ENCODE measurements at places on chromosomes 11 and 22.

DNA sequence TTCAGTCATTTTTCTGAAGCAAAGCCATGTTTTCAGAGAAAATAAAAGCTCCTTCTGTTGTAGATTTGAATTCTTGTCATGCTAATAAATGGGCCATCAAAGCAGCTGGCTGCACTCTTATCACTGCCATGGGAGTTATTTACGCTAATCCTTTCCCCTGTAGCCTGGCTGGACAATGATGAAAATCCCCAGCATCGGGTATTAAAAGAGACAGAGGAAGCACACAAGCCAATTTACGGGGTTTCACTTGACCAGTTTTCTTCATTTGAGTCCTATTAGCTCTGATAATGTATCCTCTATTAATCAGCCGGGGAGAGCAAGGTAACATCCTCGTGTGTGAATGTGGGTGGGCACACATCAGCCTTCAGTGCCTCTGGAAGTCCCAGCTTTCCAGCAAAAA is 470.2 kb upstream of the API5 start:
- DNase-seq, result no peak

- no peak for DNase-seq
Measured at GRCh38 chr11:17760102-17761029, 25.8 kb downstream of the KCNC1 start.

DNA sequence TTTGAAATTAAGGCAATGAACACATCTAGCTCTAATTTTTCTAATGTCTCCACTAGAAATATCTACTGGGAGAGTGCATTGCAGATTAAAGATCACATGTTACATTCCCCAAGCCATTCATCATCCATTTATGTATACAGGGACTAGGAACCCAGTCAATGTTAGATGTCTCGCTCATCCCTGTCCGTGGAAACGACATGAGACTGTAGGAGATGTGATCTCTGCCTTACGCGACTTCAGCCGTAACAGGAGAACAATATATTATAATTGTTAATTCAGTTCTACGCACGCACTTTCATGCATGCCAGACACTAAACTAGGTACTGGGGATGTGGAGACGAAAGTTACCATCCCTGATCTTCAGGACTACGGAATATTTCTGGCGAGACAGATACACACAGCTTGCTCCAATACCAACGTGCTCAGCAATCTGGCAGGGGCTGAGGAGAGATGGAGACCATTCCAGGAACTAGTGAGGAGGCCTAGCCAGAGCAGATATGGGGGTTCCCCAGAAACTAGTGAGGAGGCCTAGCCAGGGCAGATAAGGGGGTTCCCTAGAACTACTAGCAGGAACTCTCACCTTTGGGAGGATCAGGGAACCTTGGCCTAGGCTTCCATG is 706 bp downstream of the DCPS start:
- no peak for DNase-seq

GRCh38 chr11:18081551-18081950 is 24.3 kb downstream of the SAAL1 start:
- no peak for DNase-seq

GRCh38 chr11:57162179-57162898 is 19.4 kb upstream of the LRRC55 start:
- no peak for DNase-seq

DNA sequence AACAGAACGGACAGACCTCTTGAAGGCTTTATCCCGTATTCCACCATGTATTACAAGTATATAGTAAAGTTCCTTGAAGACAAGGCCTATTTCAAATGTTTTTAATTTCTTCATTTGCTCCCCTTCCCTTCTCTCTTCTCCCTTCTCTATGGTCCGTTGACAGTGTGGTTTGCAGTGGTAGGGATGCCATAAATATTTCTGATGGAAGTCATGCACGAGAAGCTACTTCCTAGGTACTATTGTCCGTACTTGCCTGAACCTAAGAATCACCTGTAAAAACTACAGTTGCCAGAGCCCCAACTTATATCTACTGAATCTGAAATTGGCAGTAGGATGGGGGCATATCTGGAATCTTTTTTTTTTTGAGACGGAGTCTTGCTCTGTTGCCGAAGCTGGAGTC is 2.8 kb downstream of the PISD start:
- no peak for DNase-seq

- DNase-seq, result no peak
Measured at GRCh38 chr11:494761-495536, 12.1 kb downstream of the RNH1 start.

DNA sequence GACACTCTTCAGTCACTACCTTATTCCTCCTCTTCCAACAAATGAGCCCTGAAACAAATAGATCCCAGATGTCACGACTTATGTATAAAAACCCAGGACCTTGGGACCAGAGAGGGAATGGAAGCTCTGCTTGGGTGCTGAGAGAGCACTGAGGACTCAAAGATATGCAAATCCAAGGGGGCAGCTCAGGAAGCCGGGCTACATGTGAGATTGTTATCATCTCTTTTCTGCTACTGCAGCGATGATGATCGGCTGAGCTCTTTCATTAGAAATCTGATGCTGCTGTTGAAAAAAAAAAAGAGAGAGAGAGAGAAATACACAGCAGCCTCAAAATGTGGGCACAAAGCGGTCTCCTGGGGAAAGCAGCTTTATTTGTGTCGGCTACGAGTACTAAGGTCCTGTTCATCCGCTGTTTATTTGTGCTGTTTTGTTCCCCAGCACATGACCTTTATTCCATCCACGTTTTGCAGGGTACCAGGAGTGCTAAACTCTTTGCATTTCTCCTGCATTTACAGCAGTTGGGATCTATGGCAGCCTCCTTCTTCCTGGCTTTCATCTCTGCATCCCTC is 120.2 kb downstream of the TRIM29 start:
- DNase-seq, result no peak

All from cortex of kidney (tissue), 1 donor.